Effector memory CD4-positive, alpha-beta T cell (primary cell): ENCODE measurements at places on chromosomes 6 and 20.

GRCh38 chr20:53221731-53222130, 249.6 kb downstream of the TSHZ2 start:
- H3K27ac ChIP-seq: no peak overlapping the region
- peaks cover 4% of the 10 kb centered on the region for H3K4me1 ChIP-seq
- no peaks in the 10 kb centered on the region for H3K36me3 ChIP-seq

DNA sequence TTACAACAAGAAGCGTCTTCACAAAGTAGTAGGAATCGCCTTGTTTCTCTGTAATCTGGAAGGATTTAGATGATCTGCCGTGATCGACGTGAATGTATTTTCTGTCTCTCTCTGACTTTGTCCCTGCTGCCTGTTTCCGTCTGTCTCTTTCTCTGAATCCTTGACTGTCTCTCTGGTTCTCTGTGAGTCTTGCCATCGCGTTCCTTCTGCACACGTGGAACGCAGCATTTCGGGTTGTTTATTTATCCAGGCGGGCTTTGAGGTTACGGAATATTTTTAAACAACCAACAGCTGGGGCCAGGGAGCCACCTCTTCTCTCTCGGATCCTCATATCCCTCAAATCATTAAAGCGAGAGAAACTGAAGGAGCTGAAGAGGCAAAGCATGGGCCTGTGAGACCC, 215.9 kb downstream of the ZDHHC14 start:
- H3K27ac ChIP-seq: no peak overlapping the region
- H3K4me3 ChIP-seq: no peak overlapping the region
- no peaks in the 10 kb centered on the region for H3K4me1 ChIP-seq
- no peaks in the 10 kb centered on the region for H3K36me3 ChIP-seq
- no peak for DNase-seq
- H3K27me3 ChIP-seq: no peaks in the 10 kb centered on the region

DNA sequence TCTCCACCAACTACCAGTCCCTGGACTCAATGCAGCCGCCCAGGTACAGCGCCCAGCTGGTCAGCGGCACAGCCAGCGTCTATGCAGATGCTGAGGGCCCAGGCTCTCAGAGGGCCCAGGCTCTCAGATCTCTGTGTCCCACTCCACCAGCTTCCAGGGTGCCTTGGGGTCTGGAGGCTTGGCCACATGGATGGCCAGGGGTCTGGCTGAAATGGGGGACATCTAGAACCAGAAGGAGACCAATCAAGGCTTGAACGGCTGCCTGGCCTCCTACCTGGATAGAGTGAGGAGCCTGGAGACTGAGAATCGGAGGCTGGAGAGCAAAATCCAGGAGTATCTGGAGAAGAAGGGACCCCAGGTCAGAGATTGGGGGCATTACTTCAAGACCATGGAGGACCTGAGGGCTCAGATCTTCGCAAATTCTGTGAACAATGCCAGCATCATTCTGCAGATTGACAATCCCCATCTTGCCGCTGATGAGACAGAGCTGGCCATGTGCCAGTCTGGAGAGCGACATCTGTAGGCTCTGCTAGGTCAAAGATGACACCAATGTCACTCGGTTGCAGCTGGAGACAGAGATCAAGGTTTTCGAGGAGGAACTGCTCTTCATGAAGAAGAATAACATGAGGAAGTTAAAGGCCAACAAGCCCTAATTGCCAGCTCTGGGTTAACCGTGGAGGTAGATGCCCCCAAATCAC, 44.1 kb upstream of the GRM4 start:
- H3K27me3 ChIP-seq: no peaks in the 10 kb centered on the region
- no peak overlapping the region for H3K4me3 ChIP-seq
- no peaks in the 10 kb centered on the region for H3K36me3 ChIP-seq
- H3K27ac ChIP-seq: no peak overlapping the region
- DNase-seq: no peak

DNA sequence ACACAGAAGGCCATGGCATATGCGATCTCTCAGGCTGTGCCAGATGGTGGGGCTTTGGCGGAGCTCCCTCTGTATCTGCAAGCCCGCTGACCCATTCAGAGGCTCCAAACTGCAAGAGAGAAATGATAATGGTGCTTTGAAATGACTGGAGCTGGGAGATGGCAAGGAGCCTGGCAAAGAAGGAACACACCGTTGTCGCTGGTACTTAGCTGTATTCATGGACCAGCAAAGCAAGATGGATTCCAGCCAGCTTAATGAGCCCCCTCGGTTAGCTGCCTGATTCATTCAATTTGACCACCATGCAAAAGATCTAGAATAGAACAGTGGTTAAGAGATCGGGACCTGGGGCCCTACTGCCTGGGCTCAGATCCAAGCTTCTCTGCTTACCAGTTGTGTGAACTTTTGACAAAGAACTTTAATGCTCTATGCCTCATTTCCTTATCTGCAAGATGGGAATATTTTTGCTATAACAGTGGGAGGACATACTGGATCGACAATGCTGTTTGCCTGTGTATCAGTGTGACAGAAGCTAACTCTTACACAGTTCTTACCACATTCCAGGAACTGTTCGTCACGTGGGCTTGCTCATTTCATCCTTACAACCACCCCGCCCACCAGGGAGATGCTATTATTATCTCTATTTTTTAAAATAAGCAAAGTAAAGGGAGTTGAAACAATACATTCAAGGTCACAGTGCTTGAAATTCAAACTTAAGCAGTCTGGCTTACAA, 317.8 kb upstream of the SULF2 start:
- H3K27ac ChIP-seq: no peak overlapping the region
- H3K4me1 ChIP-seq: no peaks in the 10 kb centered on the region
- H3K4me3 ChIP-seq: no peak overlapping the region
- DNase-seq: no peak
- no peaks in the 10 kb centered on the region for H3K27me3 ChIP-seq

DNA sequence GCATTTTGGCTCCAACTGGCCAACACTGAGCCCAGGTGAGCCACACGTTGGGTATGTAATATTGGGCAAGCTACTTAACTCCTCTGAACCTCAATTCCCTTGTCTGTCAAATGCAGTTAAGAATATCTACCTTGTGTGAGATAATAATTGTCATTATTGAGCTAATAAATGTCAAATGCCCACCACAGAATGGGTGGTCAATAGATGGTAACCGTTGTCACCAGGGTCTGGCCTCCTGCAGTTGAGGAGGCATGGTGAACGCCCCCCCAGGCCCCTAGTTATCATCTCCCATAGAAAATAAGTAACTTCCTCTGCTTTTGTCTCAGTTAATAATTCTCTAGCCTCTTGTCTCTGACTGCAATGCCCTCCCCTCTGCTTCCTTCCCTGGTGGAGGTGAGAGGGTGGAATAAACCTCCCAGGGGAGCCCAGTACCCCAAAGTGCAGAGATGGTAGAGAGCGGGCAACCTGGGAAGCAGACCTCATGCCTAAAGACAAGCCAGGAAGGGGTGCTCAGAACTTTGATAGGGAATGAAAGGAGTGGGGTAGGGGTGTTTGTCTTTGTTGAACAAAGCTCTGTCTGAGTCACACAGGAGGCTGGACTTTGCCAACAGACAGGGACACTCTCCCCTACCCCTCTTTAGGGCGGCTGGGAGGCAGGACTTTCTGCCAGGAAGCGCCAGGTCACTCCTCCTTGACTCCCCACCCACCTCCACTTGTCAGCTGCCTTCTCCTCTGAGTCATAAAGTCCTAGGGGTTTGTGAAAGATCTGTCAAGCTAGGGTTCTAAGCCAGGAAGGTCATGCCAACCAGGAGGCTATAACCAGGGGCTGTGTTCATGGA, 1.3 kb upstream of the UNC5CL start:
- no peaks in the 10 kb centered on the region for H3K27me3 ChIP-seq
- no peaks in the 10 kb centered on the region for H3K4me1 ChIP-seq
- DNase-seq: no peak
- no peak overlapping the region for H3K4me3 ChIP-seq
- no peaks in the 10 kb centered on the region for H3K36me3 ChIP-seq
- H3K27ac ChIP-seq: no peak overlapping the region

GRCh38 chr6:63176181-63176580, 35.1 kb upstream of the FKBP1C start:
- no peak for DNase-seq
- no peak overlapping the region for H3K27ac ChIP-seq
- H3K4me1 ChIP-seq: no peaks in the 10 kb centered on the region
- no peak overlapping the region for H3K4me3 ChIP-seq
